ENCODE measurements at places on chromosomes 6 and 20.

GRCh38 chr6:164478426-164478825, 831.0 kb downstream of the C6orf118 start:
- no peak for DNase-seq

- DNase-seq, result no peak
Observed at GRCh38 chr6:47519279-47519678, 41.7 kb downstream of the CD2AP start.

DNA sequence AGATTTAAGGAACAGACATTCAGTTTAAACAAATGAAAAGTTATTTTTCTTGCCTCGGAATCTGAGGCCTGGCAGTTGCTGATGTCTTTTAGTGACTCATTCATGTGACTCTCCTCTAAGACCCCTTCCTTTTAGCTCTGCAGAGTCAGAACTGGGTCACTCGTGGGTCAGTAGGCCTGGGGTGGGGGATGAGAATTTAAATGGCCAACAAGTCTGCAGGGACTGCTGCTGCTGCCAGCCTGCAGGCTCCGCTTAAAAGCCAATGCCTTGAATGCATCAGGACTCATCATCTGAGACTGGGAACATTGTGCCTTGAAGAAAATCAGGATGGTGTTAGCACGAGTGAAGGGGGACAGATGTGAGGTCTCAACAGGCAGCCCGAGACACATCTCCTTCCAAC, 404.3 kb downstream of the CDH26 start:
- peak; percentile 70 for DNase-seq

GRCh38 chr6:135532559-135532958, 35.0 kb upstream of the AHI1 start:
- DNase-seq, result no peak

GRCh38 chr6:109739686-109740085, 48.6 kb downstream of the FIG4 start:
- DNase-seq, result no peak

- no peak for DNase-seq
Observed at GRCh38 chr6:5401845-5402738, 140.8 kb downstream of the FARS2 start.

- DNase-seq, result no peak
Observed at GRCh38 chr6:132819405-132820161, 5.2 kb downstream of the RPS12 start.

GRCh38 chr6:99458319-99458718, 33.2 kb upstream of the PNISR start:
- DNase-seq, result no peak

DNA sequence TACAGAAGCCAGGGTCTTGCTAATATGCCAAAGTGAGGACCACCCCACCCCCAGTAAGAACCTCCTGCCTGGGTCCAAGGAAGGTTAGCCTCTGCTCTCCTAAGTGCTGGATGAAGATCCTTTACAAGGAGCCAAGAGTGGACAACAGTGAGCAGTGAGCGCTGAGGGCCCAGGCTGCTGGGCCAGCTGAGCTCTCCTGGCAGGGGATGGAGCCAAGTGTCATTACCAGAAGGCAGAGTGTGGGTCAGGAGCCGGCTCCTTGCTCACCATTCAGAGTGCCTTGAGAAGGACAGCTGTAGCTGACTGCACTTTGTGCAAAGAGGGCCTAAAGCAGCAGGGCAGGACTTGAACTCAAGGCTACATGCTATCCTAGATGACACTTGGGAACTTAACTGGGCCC, 16.9 kb downstream of the MAFB start:
- DNase-seq, result no peak

- peak; percentile 88 for DNase-seq
Observed at GRCh38 chr6:47669684-47670513, 28.5 kb upstream of the ADGRF4 start.

DNA sequence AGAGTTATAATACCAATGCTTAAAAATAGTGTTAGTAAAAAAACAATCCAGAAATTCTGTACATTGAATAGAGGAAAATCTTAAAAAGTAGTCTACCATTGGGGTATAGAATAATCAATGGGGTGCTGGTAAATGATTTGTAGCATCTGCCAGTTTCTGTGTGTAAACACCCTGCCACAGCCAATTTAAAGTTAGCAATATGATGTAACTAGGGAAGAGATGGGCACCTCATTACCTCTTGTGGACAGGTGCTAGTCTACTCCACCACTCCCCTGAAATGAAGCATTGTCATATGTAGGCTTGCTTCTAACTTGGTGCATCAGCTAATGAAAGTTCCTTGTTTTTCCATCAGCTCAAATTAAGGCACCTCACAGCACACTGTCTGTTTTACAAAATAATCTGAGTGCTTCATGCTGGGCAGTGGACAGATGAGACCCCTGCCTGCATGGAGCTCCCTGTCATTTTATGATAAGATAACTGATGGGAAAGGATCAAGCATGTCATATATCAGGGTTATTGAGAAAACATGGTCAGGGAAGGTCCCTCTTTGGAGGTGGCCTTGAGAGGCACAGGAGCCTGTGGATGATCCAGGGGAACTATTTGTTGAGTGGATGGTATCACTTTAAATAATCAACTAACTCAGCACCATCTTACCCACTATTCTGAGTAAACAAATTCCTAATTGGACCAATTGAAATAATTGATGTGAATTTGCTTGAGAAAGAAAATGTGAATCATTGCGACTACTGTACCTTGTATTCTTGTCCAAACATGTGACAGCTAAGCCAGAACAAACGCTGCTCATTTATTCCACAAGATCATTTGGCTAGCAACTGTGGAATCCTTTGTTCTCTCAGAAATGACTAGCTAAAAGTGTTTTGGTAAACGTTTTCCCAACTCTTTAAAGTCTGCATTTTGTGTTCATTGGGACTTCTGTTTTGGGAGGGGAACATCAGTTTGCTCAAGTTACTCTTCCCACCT, 45.9 kb upstream of the CSE1L start:
- no peak for DNase-seq

DNA sequence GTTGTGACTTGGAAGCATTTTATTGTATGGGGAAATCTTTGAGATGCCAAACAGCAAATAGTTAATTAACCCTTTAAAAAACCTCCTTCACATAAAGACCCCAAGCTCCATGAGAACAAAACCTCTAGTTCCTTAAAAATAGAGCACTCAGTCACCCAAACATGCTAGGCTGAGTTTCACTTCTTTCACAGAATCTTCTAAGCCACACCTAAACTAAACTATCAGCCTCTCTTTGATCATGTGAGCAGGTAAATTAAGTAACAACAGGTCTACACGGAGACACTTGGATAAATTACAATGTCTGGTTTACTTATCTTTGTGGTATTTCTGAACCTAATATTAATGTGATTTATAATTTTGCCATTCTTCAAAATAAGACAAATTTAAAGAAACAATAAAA, 205.2 kb upstream of the MARCKS start:
- DNase-seq, result no peak

DNA sequence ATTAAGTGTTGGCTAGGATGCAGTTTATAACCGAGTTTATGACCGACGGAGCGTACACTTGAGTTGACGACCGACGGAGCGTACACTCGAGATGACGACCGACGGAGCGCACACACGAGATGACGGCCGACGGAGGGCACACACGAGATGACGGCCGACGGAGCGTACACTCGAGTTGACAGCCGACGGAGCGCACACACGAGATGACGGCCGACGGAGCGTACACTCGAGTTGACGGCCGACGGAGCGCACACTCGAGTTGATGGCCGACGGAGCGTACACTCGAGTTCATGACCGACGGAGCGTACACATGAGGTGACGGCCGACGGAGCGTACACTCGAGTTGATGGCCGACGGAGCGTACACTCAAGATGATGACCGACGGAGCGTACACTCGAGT, 119.8 kb downstream of the HUS1B start:
- DNase-seq, result no peak

- peak; percentile 77 for DNase-seq
Observed at GRCh38 chr6:28794175-28795002, 129.4 kb downstream of the TRIM27 start.

DNA sequence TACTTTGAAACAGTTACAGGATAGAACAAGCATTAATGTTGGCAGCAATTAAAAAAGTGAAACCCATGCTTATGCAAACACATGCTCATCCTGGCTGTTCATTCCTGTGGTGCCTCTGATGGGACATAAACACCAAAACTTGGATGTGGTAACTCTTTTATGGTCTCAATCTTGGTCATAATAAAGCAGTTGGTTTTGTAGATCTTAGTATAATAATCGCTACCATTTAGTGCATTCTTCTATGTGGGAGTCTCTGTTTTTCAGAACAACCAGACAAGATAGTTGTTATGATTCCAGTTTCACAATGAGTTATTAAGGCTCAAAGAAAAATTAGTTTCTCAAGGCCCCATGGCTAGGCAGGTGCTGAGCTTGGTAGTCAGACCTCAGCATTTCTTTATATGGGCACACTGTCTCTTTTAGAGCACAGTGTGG, 184.0 kb downstream of the UTRN start:
- DNase-seq, result no peak

GRCh38 chr6:80214436-80215022, 108.1 kb downstream of the BCKDHB start:
- DNase-seq, result no peak

DNA sequence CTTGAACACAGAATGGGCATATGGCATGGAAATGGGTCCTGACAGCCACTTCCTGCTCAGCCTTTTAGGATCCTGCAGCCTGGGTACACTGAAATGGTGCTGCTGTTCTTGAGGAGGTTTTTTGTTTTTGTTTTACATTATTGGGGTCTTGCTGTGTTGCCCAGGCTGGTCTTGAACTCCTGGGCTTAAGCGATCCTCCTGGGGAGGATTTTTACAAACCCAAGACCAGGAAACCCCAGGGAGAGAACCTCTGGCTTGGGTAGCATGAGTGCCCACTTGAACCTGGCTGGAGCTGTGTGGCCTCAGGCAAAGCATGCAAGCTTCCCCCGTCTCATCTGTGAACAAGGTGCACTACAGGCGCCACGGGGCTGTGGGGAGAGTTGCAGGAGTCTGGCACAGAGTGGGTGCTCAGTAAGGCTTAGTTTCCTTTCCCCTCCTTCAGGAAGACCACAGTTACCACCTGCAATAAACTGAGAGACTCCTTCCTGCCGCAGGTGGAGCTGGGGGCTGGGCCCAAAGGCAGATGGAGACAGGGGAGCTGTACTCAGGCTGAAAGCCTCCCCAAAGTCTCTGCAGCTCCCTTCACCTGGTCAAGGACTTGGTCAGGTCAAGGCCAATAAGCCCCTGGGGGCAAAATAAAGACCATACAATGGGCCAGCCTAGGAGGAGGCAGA, 1.8 kb downstream of the SLA2 start:
- no peak for DNase-seq

GRCh38 chr20:49608752-49609670, 41.1 kb upstream of the PTGIS start:
- DNase-seq, result peak; percentile 78

DNA sequence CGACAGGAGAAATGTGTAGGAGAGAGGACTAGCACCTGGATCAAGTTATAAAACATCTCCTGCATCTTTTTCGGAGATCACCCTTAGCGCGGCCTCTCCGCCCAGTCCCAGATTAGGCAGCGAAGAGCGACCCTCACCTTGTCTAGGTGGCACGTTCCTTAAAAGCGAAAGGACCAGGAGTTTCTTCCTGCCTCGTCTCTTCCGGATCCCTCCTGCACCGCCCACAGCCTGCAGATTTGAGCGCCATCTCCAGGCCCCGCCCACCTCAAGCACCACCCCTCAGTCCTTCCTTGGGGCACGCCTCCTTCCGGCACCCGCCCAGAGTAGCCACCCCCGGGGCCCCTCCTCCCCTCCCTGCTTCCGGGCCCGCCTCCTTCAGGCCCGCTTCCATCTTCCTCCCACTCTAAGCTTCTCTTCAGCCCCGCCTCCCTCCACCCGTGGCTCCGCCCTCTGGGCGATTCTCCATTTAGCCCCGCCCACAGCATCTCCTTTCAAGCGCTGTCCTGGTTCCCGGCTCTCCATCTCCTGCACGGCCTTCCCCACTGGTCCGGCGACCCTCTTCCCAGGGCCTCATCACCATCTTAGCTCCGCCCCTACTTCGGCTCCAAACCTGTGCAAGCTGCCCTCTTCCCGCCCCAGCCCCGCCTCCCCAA, 662 bp upstream of the RALY start:
- peak; percentile 100 for DNase-seq

- peak; percentile 92 for DNase-seq
Observed at GRCh38 chr20:47785854-47786764, 828 bp upstream of the SULF2 start.

DNA sequence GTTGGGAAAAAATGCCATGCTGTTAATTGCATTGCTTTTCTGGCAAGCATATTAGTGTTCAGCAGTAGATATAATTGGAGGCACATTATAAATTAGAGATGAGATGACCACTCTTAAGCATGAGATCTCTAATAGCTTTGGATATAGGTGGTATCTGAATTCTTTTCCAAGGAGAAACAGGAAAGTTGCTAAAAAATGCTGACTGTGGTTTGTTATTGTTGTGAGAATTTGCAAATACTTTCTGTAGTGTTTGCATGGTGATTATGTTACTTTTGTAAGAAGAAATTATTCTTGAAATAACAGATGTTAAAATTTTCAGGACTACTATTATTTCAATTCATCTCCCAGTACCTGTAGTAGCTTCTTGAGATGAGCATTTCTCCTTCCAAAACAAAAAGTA, 225.2 kb downstream of the TBC1D7 start:
- DNase-seq, result no peak

DNA sequence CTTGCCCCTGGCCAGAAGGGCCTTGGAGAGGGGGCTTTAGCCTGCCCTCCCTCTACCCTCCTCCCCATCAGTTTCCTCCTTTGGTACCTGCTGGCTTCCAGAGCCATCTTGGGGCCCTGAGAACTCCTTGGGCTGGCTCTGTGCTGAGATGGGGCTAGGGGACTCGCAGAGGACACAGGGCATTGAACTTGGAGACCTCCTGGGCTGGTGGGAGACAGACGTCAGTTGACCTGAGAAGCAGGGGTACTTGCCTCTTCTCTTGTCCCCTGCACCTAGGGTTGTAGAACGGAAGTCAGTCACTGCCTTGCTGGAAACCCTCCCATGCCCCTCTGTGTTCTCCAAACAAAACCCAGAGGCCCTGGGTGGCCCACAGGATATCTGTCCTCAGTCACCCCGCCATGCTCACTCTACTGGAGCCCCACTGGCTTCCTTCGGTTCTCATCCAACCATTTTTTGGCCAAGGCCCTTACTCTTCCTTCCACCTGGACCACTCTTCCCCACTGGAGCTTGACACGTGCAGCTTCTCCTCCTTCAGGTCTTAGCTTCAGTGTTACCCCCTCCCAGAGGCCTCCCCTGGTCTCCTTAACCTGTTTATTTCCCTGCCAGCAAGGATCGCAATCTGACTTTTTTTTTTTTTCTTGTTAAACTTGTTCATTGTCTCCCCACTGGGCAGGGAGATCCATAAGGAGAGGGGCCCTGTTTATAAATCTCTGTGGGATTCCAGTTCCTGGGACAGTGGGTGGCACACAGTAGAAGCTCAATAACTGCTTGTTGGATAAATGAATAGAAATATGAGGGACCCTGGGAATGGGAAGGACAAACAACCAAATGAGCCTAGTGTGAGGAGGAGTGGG, 971 bp downstream of the RBCK1 start:
- DNase-seq, result no peak

GRCh38 chr6:56796196-56796532, 153.5 kb upstream of the DST start:
- DNase-seq, result no peak

Data from islet precursor cell (in vitro differentiated cells).